ENCODE measurements at places on chromosomes 6 and 20. TPM values are rescaled to one million over a fixed set of nuclear protein-coding genes. Genes with fewer than 3 reads are reported as not detected.

DNA sequence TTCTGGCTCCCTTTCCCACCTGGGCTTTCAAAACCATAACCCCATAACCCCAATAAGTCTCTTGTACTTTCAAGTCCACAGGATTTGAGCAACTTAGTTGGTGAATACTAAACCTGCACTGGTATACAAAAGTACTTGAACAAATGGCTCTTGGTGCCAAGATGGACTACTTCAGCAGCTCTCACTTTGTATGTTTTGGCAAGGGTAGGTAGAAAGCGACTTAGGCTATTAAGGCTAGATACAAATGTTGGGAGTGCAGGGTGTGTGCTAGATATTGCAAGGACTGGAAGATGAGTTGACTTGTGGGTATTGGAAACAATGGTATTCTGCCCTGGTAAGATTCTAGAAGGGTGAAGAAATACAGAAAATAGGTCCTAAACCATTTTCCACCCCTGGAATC, 182.6 kb upstream of the MOCS1 start:
- no peaks in the 10 kb centered on the region for H3K4me1 ChIP-seq
- H3K36me3 ChIP-seq: no peaks in the 10 kb centered on the region
- no peaks in the 10 kb centered on the region for H3K27me3 ChIP-seq
- DNase-seq: no peak

- no peaks in the 10 kb centered on the region for H3K4me1 ChIP-seq
- H3K27ac ChIP-seq: no peak overlapping the region
- no peaks in the 10 kb centered on the region for H3K27me3 ChIP-seq
- H3K36me3 ChIP-seq: no peaks in the 10 kb centered on the region
- no peak for DNase-seq
- no peak overlapping the region for H3K4me3 ChIP-seq
Observed at GRCh38 chr6:82381278-82381677, 17.7 kb downstream of the TPBG start.

The BANF2 gene
- total RNA-seq: not detected

GRCh38 chr20:37339208-37339607, 6.7 kb upstream of the SRC start:
- no peak overlapping the region for H3K27ac ChIP-seq
- H3K4me3 ChIP-seq: no peak overlapping the region
- DNase-seq: no peak
- no peaks in the 10 kb centered on the region for H3K36me3 ChIP-seq
- no peaks in the 10 kb centered on the region for H3K4me1 ChIP-seq
- H3K27me3 ChIP-seq: no peaks in the 10 kb centered on the region

DNA sequence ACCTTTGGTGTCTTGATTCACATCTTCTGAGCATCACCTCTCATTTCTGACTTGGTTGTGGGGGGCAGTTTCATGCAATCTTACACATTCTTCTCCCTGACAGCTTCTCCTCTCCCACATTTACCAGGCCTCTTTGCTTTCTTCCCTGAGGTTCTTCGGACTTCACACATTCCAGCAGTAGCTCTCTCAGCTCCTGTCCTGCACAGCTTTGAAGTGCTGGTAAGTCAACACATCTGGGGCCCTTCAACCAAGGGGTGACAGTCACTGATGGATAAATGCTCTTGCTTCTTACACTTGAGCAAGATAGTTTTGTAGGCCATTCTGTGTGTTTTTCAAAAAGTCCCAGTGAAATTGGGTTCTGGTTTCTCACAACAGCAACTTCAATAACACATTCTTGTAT, 2.5 kb upstream of the SLC35B3 start:
- DNase-seq: no peak
- peaks cover 7% of the 10 kb centered on the region for H3K4me1 ChIP-seq
- H3K36me3 ChIP-seq: no peaks in the 10 kb centered on the region
- no peak overlapping the region for H3K4me3 ChIP-seq
- no peaks in the 10 kb centered on the region for H3K27me3 ChIP-seq

DNA sequence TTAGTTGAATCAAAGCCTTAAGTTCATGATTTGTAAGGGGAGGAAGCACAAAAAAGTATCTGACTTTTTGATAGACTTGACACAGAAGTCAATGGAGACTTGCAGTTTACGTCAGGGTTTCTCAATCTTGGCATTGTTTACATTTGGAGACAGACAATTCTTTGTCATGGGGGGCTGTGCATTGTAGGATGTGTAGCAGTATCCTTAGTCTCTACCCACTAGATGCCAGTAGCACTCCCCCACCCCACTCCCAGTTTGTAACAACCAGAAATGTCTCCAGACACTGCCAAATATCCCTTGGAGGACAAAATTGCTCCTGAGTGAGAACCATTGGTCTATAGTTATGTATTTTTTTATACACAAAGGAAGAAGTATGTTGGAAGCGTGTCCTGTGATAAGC, 434.1 kb downstream of the RFPL4B start:
- H3K36me3 ChIP-seq: no peaks in the 10 kb centered on the region
- H3K27me3 ChIP-seq: no peaks in the 10 kb centered on the region
- no peak for DNase-seq
- no peak overlapping the region for H3K4me3 ChIP-seq
- no peak overlapping the region for H3K27ac ChIP-seq
- no peaks in the 10 kb centered on the region for H3K4me1 ChIP-seq

The TGIF2 gene
- 31.2 TPM for total RNA-seq

DNA sequence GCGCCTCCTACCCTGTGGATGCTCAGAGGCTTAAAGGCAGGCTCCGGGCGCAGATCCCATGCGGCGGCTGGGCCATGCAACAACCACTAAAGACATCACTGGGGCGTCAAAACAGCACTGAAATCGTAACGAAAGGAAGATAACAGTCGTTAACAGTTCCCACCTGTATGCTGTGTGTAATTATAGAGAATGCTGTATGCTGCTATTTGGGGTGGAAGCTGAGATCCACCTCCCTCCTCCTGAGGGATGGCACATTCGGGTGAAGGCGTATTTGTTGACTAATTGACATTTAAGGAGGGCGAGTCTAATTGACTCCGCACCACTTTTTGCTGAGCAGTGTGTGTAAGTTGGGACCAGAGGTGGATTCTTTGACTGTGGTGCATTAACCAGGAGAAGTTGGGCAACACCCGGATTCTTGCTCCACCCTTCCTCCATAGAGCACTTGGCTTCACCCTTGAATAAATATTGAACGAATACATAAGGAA, 687 bp downstream of the SLC35A1 start:
- H3K4me1 ChIP-seq: peaks cover 6% of the 10 kb centered on the region
- peak; percentile 72 for DNase-seq
- H3K4me3 ChIP-seq: peak overlapping the region; percentile 98
- H3K27me3 ChIP-seq: no peaks in the 10 kb centered on the region
- H3K36me3 ChIP-seq: no peaks in the 10 kb centered on the region

The CST7 gene
- 28.7 TPM for total RNA-seq

The SCRT2 gene
- not detected for total RNA-seq

The PNLDC1 gene
- 1.2 TPM for total RNA-seq

DNA sequence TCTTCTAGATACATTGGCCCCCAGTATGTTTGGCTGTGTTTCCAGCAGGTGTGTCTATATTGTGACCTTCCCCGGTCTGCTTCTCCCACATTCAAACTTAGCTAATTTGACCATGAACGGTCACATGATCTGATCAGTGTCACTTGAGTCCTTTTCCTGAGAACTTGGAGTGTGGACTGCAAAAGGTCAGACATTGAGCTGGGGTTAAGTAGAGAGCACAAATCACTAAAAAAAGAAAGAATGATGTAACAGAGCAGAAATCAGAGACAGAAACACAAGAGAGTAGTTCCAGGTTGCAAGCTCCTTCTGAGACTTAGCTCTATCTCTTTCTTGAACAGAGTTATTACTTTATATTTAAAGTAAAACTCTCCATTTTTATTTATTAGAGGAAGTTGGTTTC, 733.9 kb downstream of the CBLN4 start:
- H3K27ac ChIP-seq: no peak overlapping the region
- DNase-seq: no peak
- H3K4me1 ChIP-seq: no peaks in the 10 kb centered on the region

DNA sequence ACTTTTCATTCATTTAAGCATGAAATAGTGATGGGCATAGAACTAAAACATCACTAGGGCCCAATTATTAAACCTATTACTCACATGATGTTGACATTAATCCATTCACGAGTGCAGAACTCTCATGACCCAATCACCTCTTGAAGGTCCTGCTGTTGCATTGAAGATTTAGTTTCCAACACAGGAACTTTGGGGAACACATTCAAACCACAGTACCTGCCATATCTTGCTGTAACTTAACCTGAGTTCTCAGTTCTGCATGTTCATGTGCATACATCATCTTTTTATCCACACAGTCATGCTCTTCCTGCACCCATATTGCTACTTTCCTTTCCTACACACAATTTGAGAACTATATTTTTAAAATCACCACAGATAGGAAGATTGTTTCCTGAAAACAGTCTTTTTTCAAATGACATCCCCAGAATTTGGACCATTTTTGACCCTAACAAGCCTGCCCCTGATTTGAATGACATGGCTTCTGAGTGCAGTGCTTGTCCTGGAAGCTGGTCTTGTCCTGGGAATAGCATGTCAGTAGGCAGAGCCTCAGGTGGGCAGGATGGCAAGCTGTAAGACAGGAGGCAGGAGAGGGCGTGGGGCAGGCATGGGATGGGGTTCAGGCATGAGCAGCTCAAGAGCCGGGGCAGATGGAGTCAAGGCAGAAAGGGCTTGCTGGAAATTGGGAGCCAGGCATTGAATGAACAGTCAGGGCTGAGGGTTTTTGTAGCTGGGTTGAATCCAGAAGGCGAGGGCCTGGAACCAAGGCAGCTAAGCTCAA, 49.2 kb upstream of the FOXC1 start:
- H3K4me1 ChIP-seq: peaks cover 2% of the 10 kb centered on the region
- H3K27ac ChIP-seq: no peak overlapping the region
- no peaks in the 10 kb centered on the region for H3K27me3 ChIP-seq
- DNase-seq: no peak

GRCh38 chr6:127462376-127462775, 3.2 kb upstream of the KIAA0408 start:
- H3K27ac ChIP-seq: no peak overlapping the region
- no peaks in the 10 kb centered on the region for H3K36me3 ChIP-seq
- H3K4me1 ChIP-seq: peaks cover 6% of the 10 kb centered on the region
- H3K27me3 ChIP-seq: no peaks in the 10 kb centered on the region

The BMP7 gene
- not detected for total RNA-seq

DNA sequence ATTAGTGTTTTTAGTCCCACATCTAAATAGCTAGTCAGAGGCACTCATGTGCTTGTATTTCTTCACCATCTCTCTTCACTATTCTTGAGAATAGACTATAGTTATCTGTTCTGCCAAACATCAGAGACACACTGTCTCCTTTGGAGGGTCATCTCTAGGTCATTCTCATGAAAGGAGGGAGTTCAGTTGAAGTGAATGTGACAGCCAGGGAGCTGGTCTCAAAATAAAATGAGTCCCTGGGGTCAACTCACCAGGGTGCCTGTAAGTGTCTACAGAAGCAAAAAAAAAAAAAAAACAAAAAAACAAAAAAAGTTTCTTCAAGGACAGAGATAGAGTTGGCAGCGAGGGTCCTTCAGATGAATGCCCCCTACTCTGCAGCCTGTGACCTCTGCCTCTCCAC, 171.0 kb downstream of the ID4 start:
- peaks cover 4% of the 10 kb centered on the region for H3K27me3 ChIP-seq
- H3K27ac ChIP-seq: no peak overlapping the region
- no peak overlapping the region for H3K4me3 ChIP-seq
- no peaks in the 10 kb centered on the region for H3K4me1 ChIP-seq
- DNase-seq: no peak

- no peak overlapping the region for H3K4me3 ChIP-seq
- H3K36me3 ChIP-seq: peaks cover 2% of the 10 kb centered on the region
- DNase-seq: no peak
- no peaks in the 10 kb centered on the region for H3K27me3 ChIP-seq
Observed at GRCh38 chr6:53023323-53023722, 28.2 kb upstream of the GSTA4 start.

DNA sequence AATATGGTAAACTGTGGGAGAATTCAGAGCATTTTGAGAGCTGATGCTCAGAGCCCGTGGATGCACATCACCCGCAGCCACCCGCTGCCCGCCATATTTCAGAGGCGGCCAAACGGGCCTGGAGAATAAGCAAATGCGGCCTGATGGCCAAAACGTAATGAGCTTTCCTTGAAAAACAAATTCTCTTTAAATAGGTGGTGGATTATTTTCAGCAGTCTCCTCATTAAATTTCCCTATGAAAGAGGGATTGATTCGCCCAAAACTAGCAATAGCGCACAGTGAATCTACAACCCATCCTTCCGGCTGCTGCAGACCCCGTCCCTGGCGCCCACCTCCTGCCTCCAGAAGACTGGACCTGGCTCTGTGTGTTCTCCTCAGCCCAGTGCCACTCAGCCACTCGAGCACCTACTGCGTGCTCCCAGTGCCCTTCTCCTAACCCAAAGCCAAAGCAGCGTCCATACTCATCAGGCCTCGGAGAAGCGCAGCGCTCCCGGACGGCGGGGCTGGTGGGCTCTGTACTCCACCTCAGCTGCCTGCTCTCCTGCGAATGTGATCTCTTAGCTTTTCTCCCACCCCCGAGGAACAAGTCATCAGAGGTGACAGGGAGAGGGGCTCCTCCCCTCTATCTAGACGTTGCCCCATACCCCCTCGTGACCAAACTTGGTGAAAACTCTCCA, 224.8 kb downstream of the TAF4 start:
- H3K36me3 ChIP-seq: no peaks in the 10 kb centered on the region
- DNase-seq: no peak

GRCh38 chr20:36399969-36400545, 93.9 kb downstream of the DLGAP4 start:
- H3K36me3 ChIP-seq: no peaks in the 10 kb centered on the region
- DNase-seq: no peak
- H3K27me3 ChIP-seq: peaks cover 38% of the 10 kb centered on the region
- H3K4me3 ChIP-seq: no peak overlapping the region
- no peak overlapping the region for H3K27ac ChIP-seq

GRCh38 chr6:98634569-98634968, 199.8 kb upstream of the POU3F2 start:
- no peak overlapping the region for H3K27ac ChIP-seq
- H3K36me3 ChIP-seq: no peaks in the 10 kb centered on the region
- no peak overlapping the region for H3K4me3 ChIP-seq
- no peaks in the 10 kb centered on the region for H3K4me1 ChIP-seq
- H3K27me3 ChIP-seq: no peaks in the 10 kb centered on the region

- peaks cover 19% of the 10 kb centered on the region for H3K27me3 ChIP-seq
- H3K4me1 ChIP-seq: peaks cover 12% of the 10 kb centered on the region
- H3K36me3 ChIP-seq: no peaks in the 10 kb centered on the region
- no peak overlapping the region for H3K4me3 ChIP-seq
- no peak for DNase-seq
Observed at GRCh38 chr6:79631693-79632172, 604 bp downstream of the SH3BGRL2 start.

GRCh38 chr6:34223381-34223955, 13.2 kb upstream of the HMGA1 start:
- H3K36me3 ChIP-seq: no peaks in the 10 kb centered on the region
- no peaks in the 10 kb centered on the region for H3K27me3 ChIP-seq
- no peak for DNase-seq
- peak overlapping the region; percentile 75 for H3K27ac ChIP-seq
- H3K4me1 ChIP-seq: peaks cover 9% of the 10 kb centered on the region

- DNase-seq: no peak
- no peak overlapping the region for H3K27ac ChIP-seq
- H3K27me3 ChIP-seq: no peaks in the 10 kb centered on the region
- no peaks in the 10 kb centered on the region for H3K36me3 ChIP-seq
Observed at GRCh38 chr6:21634582-21634981, 41.0 kb downstream of the SOX4 start.

GRCh38 chr20:46243707-46244628, 64.3 kb downstream of the CDH22 start:
- peaks cover 8% of the 10 kb centered on the region for H3K27me3 ChIP-seq
- DNase-seq: no peak
- no peak overlapping the region for H3K27ac ChIP-seq

The ZC2HC1B gene
- total RNA-seq: not detected

The MAP7 gene
- total RNA-seq: 0.39 TPM

The PGBD1 gene
- 1.2 TPM for total RNA-seq

GRCh38 chr20:7262803-7263202, 495.3 kb downstream of the BMP2 start:
- no peaks in the 10 kb centered on the region for H3K27me3 ChIP-seq
- no peaks in the 10 kb centered on the region for H3K4me1 ChIP-seq
- no peak overlapping the region for H3K4me3 ChIP-seq
